ENCODE measurements at places on chromosomes 7 and 10.
A peak's percentile ranks its signal among the peaks of the same experiment; 100 is the strongest.

- DNase-seq: no peak
Observed at GRCh38 chr7:34313289-34313688, 344.7 kb upstream of the NPSR1 start.

DNA sequence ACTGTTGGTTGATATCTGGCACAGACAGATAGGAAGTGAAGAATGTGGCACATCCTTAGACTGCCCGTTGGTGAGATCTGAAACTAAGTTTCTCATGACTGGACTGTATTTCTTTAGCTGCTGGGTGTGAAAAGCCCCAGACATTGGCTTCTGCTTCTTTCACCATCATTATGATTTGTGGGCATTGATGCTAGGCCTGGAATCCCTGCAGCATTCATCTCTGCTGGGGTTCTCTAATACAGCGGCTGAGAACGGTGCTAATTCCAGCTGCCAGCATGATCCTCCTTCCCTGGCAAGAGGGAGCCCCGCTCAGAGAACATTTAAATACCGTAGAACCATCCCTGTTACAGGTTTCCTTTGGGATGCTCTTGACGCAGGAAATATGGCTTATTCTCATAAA lies 26.2 kb downstream of the RBM20 start:
- DNase-seq: no peak

DNA sequence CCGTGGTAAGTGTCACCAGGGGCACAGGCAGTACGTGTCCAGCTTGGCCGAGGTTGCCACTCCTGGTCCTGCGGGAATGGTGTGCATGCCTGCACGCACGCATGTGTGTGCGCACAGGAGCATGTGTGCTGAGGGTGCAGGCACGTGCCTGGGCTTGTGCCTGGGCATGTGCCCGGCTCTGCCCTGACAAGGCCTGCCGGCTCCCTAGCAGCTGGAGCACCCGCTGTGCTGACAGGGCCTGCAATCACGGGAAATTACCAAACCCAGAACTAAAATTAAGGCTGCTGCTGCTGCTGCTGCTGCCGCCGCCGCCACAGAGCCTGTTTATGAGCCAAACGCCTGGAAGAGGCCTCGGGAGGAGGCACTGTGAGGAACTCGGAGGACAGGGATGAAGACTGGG lies 28.7 kb downstream of the GHRHR start:
- DNase-seq: no peak

DNA sequence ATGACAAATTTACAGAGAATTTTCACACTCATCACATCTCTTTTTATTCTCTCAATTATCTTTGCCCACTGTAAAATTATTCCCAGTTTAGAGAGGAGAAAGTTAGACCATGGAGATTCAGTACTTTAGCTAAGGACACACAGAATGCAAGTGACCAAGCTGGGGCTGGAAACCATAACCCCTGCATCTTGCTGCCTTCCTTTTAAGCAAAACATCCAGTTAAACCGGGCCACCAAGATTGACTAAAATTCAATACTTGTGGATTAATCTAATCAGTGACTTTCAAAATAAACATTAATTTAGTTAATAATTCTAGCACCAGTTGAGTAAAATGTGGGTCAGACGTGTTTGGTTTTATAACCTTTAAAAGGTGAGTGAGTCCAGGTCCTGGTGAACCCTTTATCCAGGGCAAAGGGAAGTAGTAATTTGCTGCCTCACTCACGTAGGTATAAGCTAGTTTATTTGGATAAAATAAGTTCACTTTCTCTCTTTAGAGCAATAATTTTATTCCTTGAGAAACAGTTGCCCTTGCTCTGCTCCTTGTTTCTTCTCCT lies 1.9 kb upstream of the CYP2C8 start:
- DNase-seq: no peak

DNA sequence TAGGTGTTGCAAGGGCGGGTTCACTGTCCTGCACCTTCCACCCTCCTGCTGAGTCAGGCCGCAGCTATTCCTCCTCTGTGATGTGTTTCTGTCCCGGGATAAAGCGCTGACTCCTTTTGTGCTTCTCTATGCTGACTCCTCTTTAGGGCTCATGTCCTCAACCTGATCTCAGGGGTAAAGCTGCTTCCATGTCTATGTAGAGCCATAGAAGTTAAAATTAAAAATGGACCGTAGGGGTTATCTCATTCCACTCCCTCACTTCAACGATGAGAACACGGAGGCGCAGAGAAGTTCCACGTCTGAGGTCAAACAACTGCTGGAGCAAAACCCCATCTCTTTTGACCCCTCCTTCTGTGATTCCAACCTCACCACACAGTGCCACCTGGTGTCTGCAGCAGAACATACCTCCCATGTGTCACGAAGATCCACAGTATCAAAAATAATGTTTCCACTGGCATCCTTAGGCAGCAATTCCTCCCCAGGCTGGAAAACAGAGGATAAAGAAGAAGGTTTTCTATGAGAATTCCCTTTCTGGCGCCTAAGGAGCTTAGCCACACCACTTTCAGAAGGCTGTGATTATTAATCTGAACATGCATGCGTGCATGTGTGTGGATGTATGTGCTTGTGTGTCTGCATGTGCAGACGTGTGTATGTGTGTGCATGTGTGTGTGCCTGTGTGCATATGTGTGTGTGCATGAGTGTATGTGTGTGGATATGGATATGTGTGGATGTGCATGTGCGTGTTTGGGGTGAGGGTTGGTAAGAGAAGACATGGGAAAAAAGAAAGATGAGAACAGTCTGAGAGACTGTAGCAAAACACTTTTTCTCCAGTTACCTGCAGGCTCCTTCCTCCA lies 81.2 kb upstream of the UCN3 start:
- peak; percentile 66 for DNase-seq

DNA sequence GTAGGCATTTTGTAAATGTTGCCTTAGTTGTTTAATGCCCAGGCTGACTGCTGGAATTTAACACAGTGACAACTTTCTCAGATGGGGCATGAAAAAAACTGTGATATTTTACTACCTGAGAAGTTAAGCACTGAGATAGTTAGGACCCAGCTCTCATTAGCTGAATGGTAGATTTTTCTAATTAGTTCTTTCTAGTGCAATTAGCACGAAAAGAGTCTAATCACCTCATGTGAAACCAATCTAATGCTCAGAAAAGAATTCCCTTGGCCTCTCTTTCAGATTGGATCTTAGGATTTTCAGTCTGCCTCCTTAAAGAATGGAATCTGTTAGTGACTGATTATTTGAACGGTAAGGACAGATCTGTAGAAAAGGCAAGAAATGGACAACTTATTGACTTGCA lies 743.2 kb downstream of the AUTS2 start:
- no peak for DNase-seq

DNA sequence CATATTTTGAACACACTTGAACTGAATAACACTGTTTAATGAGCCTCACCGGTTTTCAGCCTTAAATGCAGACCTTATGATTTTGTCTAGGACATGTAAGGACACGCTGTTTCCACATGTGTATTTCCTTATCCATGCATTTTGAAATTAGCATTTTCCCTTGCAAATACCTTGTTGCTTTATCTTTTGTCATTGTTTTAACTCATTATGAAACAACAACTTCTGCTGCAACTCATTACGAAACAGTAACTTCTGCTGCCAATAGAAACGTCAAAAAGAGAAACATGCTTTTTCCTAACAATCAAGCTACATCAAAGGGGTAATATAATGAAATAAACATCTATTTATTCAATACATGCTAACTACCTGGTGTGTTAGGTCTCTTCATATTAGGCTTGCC lies 322.0 kb downstream of the AGMO start:
- DNase-seq: no peak

DNA sequence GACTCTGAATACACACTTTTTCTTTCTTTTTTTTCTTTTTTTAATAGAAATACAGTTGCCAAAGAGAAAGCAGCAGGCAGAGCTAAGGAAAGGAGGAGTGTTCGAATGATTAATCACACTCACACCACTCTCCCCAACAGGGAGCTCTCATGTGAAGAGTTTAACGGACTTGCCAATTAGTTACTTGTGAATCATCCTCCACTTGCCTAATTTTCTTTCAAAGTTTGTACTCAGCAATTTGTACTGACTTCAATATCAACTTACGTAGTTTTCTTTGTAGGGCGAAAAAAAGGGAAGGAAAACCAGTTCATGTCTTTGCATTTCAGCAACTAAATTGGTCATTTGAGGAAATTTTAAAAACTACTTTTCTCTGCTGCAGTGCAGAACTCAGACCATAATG lies 109.2 kb downstream of the PIP4K2A start:
- no peak for DNase-seq

DNA sequence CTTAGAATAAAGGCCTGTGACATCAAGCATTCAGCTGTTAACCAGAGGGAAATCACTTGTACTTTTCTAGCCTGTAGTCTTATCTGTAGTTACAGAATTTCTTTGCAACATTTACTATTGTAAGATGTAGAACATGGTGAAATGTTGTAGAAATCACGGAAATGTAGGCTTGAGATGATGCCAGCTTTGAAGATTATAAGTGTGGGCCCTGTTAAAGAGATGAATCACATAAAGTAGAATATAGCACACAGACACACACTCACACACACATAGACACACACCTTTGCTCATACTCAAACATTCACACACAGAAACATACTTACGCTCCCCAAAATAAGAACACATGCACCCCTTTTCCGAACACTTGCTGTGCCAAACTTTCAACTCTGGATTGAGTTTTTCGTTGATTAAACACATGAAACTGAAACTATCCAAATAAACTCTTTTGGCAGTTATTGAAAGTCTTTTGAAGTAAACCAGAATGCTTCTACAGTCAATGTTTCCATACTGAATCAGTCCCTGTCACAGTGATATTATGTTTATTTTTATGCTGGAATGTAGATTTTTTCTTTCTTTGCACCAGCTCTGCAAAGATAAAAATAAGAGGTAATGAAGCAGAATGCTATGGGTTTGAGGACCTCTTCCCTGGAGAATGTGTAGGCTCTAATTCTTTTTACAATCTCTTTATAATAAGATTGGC lies 230.3 kb upstream of the MEOX2 start:
- DNase-seq: no peak

GRCh38 chr7:112009081-112009480 lies 197.1 kb downstream of the DOCK4 start:
- no peak for DNase-seq

All from CD4-positive, alpha-beta T cell treated with Interleukin-17A for 1 hour (primary cell).